PC-9 (cell line): ENCODE measurements at places on chromosomes 16 and 17. TPM values are rescaled to one million over a fixed set of nuclear protein-coding genes. Genes with fewer than 3 reads are reported as not detected.

The KRT20 gene
- not detected in 2 replicates for total RNA-seq

The GPR179 gene
- 0.57 and 0.58 TPM in 2 replicates for total RNA-seq

The FAM171A2 gene
- total RNA-seq, result 8.3 and 11.8 TPM in 2 replicates

The VTN gene
- total RNA-seq, result not detected in 2 replicates

The STX1B gene
- 3.9 and 5.6 TPM in 2 replicates for total RNA-seq

The TBC1D3K gene
- total RNA-seq, result not detected in 2 replicates

DNA sequence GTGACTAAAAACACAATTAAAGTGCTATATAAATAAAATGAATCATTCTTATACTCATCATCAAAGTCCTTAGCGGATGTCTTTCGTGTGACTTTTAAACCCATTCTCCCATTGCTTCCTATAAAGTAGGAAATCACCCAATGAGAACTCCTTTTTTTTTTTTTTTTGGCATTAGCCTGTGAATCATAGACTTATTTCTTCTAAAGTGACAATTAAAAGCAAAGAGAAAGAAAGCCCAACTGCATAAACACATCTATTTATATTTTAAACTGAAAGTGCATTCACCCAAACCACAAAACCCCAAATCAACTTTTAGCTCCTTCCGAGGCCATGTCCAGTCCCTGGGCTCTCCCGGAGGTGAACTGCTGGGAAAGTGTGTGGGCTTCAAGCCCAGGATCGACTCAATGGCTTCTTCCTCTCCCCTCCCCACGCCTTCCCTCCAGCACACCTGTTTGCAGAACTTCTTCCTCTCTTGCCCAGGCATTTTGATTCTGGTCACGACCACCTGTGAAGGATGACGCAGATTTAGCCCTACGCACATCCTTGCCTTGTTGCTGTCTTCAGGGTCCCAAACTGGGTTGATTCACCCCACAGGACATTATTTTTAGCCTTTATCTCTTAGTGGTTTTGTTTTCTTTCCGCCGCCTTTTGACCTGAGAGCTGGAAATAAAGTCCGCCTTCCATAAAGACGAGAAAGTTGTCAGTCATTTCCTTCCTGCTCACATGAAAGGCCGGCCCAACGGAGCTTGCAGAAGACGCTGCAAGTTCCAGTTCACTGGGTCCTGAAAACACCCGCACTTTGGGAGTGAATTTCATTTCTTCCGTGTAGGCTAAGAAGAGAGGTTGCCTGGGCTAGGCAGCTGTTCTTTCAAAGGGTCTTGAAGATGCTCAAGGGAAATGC is 166.8 kb downstream of the MAP2K6 start:
- no peak for DNase-seq

GRCh38 chr17:79652999-79653643 is 42.3 kb upstream of the RBFOX3 start:
- DNase-seq, result no peak

DNA sequence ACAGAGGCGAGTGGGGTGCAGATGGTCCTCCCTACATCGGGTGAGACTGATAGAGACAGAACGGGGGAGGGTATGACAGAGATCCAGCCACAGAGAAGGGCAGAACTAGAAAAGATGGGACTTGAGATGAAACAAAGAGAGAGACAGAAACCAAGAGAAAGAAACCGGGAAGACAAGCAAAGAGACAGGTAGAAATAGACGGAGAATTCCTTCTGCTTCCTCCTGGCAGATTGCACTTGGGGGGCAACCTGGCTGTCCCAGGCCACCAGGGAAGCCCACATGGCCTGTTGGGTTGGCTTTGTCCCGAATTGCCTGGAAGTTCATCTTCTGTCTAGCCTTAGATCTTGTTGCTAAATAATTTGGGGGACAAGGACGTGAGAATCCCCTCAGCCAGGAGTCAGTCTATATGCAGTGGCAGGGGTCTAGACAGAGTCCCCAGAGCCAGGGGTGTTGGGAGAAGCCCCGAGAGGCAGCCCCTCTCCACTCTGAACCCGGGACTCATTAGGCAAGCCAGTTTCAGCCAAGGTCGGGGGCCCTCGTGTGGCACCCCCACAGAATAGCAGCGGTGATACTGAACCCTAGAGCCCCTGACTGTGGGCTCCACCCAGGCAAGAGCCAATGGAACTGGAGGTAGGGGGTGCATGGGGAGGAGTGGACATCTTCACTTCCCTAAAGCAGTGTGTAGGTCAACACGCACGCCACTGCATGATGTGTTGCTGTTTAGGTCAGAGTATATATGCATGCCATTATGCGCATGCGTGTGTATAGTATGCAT is 627 bp upstream of the TSPOAP1 start:
- DNase-seq, result no peak

GRCh38 chr16:62853887-62854286 is 817.6 kb upstream of the CDH8 start:
- no peak for DNase-seq

DNA sequence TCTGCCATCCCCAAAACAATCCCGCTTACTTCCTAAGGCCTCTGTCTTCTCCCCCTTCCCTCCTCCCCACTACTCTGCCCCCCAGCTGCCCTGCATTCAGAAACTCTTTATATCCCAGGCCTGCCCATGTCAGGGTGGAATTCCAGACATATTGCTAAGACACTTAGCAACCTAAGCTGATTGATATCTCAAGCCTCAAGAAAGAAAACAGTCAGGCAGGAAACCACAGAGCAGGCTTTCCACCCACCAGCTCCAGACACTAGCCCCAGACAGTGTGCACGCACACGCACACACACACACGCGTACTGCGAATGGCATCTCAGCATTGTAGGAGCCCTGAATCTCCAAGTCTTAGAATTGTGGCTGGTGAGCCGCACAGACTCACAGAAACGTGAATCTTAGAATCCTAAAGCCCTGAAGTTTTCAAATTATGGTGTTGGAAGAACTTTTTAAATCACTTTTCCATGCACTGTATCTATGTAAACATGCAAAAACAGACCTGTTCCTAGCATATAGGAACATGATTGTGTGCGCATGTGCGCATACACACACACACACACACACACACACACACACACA is 8.8 kb upstream of the LPCAT2 start:
- peak; percentile 86 for DNase-seq

DNA sequence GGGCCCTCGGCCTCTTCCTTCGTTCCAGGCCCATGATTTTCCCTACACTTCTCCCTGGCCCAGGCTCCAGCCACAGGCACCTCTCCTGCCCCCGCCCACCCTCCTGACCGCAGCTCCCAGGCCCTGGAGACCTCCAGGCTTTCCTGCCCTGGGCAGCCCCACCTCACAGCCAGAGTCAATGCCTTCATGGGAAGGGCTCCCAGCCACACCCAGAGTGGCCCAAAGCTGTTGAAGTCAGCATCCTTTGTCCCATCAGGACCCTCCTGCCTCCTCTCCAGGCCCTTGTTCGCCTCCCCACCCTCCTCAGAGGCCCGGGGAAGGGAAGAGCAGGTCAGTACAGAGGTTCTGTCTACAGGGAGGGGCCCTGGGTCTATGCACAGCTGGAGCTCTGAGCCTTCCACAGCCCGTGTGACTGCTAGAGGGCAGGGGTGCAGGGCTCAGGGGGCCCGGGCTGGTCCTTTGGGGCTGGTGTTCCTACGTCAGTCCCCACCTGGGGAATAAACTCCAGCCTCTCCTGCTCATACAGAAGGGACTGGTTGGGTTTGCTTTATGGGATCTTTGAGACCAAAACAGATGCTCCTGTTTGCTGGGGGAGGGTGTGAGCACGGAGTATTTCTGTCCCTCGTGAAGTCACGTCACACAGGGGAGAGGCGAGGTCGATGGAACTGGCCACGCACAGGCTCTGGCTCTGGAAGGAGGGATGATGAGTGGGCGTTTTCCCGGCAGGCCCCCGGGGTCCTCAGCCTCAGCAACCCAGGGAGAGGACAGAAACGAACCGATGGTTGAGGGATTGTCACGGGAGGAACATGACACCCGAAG is 20.3 kb downstream of the TRARG1 start:
- DNase-seq, result no peak

DNA sequence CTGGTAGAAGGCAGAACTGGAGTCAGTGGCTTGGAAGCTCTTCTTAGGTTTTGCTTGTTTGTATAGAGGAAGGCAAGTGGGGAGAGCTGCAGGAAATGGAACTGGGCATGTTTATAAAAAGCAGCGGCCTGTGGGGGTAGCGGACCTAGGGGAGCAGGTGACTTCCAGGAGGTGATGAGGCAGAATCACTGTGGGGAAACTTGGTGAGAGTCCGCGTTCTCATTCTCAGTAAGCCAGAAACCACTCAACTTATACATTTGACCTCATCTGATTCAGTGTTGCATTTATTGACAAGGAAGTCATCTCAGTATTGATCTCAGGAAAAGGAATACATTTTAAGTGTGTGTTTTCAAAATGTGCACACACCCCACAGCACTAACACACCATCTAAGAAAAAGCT is 299.8 kb downstream of the CNTNAP4 start:
- no peak for DNase-seq

- DNase-seq, result no peak
Measured at GRCh38 chr16:57538235-57538721, 1.9 kb upstream of the CCDC102A start.

GRCh38 chr16:89442588-89442987 is 47.8 kb downstream of the ANKRD11 start:
- DNase-seq, result no peak

DNA sequence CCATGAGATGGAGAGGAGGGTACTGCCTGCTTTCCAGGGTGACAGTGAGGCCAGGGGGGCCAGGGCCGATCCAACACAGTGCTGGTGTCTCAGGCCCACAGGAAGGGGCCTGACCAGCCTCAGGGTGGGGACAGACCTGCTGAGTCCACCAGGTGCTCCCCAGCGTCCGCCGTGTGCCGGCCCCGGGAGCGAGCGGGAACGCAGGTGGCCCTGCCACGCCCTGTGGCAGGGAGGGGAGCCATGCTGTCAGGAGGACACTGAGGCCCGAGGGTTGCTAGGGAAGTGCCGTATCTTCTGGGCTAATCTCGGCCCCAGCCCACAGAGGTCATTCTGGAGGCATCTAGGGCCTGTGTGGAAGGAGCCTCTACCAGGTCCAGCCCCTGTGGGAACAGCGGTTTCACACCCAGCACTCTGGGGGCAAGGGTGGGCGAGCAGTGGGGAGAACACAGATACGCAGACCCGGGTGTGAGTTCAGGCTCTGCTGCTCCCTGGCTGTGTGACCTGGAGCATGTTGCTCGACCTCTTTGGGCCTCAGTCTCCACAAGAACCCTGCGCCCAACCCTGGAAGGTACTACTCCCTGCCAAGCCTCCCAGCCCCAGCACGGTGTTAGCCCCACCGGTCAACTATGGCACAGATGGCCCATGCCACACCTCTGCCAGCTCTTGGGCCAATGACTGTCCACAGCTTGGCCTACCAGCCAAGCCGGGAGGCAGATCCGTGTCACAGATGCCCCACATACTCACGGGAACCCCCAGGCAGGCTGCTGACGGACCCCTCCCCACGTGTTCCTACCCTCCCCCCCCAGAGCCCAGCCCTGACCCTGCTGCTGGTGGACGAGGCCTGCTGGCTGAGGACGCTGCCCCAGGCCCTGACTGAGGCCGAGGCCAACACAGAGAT is 43.9 kb upstream of the ZC3H18 start:
- DNase-seq, result no peak
